Stimulated activated CD8-positive, alpha-beta memory T cell treated with anti-CD3 and anti-CD28 coated beads, Interleukin-7, amount 100 ng/mL, for 1 hour (primary cell): ENCODE measurements at places on chromosomes 1 and 21.

GRCh38 chr1:43841321-43842174, 92.1 kb upstream of the ARTN start:
- DNase-seq, result no peak

GRCh38 chr1:209829716-209830115, 1.9 kb downstream of the UTP25 start:
- no peak for DNase-seq

DNA sequence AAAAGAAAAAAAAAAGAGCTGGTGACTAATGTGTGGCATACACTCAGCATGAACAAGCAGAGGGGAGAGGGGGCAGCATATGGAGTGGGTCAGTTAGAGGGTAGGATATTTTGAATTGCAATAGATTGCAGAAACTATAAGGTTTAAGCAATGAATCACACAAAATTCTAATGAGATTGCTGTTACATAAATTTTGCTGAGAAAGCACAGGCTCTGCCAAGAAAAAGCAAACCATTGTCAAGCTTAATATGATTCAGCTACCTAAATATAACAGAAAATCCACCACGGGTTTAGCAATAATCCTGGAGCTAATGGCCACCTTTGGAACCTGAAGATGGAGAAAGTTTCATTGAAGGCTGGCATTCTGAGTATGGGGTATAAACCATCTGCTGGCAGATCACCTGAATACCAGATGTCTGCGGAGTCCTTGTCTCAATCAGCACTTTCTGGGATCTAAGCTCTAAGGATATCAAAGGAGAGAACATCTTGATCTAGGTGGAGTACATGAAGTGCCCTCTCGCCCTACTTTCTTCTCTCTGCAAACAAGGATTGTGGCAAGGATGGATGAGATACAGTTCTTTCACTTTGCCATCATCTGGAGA, 30.3 kb upstream of the ANGPTL7 start:
- DNase-seq, result no peak

- no peak for DNase-seq
These were observed 786 bp downstream of the RPL5 start for GRCh38 chr1:92832537-92833114.

- DNase-seq, result no peak
These were observed 18.1 kb downstream of the HDAC1 start for GRCh38 chr1:32309960-32310359.
